ENCODE measurements at places on chromosomes 3 and 15.

GRCh38 chr15:90178468-90179435, 22.4 kb upstream of the SEMA4B start:
- DNase-seq, result no peak

GRCh38 chr15:44804298-44805046, 68.1 kb downstream of the TRIM69 start:
- DNase-seq, result no peak

DNA sequence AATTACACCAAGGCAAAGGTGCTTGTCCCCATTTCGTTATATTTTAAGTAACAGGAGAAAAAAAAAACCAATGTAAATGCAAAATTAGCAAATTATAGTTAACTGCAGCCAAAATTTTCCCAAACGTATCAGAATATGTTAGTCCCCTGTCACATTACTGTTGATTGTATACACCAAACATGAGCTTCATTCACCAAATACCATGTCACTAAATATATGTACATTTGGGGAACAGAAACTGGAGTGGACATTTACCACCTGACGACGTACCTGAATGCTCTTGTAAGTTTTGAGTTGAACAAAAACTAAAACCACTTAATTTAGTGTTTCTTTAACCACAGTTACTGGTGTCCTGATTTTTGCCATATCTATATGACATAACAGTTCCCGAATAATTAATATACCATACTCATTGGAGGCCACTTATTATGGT, 3.3 kb upstream of the FOXP1 start:
- no peak for DNase-seq

DNA sequence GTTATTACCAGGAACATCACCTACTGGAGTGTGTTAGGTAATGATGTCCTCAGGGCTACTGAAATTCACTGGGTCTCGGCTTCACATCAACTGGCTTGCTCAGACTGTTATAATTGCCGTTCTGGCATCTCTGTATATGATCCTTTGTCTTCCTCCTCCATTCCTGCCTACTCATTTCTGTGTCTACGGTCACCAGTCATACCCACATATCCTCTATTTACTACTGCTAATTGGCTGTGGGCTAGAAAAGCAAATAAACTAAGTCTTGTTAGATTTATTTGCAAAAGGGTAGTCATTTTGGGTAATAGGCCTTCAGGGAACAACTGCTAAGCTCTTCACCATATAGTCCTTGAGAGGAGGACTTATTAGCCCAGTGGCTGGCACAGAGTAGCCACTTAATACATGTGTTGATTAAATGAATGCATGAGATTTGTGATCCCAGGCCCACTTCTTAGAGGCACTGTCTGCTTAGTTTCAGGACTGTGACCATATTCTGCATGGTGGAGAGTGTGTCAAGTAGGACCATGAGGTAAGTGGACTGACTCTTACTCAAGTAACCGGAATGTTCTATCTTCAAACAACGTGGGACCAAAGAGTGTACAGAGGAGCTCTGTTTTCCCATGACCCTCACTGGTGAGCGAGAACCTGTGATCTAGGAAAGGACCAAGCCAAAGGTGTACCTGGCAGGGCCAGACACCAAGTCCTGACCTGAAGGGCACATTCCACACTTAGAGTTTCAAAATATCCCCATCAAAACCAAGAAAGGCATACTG, 13.2 kb downstream of the ZDHHC3 start:
- no peak for DNase-seq

- peak; percentile 34 for DNase-seq
These were observed 1.1 kb upstream of the IGF1R start for GRCh38 chr15:98647026-98647773.

DNA sequence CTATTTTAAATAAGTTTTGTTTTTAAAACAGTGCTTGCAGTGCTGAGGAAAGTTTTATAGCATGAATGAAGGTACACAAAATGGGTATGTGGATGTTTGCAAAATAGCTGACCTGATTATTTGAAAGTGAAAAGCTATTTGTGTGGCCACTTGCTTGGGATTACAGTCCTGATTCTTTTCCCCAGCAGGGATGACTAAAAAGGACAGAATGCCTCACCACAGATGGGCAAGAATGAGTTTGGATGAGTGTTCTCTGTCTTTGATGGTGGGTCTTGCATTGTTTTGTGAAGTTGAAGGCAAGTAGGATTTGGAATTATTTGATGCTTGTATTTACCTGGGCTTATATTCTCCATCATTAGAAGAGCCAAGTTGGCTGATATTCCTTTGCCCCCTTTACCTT, 48.8 kb upstream of the MEIS2 start:
- DNase-seq, result no peak

DNA sequence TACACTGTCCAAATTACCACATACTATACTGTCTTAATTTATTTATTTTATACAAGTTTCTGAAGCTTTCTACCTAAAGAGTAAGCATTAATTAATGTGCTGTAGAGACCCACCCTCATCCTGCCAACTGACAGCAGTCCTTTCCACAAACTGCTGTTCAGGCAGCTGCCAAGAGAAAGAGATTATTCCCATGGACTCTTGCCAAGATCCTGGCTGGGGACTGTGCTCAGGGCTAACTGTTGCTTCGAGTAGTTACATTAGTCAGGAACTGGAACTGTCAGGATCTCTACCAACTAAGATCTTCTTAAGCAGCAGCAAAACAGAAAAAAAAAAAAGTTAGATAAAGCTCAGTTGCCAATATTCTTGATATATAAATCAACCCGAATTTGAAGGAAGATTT, 398.8 kb downstream of the MECOM start:
- no peak for DNase-seq

DNA sequence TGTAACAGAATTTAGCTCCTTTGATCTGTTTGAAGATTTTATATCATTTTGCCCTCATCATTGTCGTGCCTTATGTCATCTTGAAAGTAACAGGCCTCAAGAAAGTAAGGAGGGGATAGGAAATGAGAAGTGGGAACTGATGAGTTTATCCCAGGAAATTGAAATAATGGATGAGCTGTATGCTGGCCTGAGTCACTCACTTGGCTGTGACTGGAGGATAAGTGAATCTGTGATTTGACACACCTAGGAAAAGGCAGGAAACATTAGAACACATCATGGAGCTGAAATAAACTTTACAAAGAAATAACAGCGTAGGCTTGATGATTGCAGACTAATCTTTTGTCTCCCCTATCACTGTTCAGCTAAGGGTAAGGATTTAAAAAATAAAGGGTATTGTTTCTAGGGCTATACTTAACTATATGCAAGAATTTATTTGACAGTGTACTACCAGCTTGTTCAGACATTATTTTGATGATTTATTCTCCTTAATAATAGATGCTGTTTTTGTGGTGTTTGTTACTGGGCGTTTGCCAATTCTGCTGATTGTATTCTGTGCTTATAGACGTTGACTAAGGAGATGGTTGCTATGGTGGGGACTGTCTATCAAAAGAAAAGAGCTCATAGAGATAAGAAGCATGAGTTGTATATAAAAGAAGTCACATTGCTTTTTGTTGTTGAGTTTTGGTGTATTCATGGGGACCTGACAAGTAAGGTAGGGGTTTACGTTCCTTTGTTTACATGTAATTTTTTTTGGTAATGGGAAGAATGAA, 105.6 kb upstream of the ROPN1 start:
- no peak for DNase-seq

DNA sequence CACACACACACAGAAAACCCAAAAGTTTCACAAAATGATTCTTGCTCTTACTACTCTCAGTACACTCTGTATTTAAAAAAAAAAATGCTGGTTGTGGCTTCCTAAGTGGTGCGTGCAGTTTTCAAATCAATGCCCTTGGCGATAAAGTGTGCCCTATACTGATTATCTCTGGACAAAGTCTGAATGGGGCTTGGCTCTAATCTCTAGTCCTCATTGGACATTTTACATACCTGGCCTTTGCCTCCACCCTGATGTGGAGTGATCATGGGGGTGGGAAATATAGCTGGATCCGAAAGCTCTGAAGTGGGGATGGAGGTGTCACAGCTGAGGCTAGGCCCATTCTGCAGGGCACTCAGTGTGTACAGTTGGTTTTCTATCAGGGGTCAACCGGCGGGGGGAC, 14.1 kb downstream of the B3GNT5 start:
- DNase-seq, result no peak

DNA sequence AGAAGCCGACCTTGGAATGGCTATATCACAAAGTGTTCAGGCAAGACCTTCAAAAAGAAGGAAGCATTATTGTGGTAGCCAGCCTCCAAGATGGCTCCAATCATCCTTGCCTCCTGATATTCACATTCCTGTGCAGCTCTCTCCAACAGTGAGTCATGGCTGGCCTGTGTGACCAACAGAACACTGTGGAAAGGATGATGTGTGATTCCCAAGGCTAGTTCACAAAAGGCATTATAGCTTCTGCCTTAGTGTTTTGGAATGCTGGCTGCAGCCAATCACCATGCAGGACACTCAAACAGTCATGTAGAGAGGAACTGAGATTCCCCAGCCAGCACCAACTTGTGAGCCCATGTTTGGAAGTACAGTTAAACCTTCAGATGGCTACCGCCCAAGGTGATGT, 102.6 kb downstream of the EFL1 start:
- DNase-seq, result no peak

DNA sequence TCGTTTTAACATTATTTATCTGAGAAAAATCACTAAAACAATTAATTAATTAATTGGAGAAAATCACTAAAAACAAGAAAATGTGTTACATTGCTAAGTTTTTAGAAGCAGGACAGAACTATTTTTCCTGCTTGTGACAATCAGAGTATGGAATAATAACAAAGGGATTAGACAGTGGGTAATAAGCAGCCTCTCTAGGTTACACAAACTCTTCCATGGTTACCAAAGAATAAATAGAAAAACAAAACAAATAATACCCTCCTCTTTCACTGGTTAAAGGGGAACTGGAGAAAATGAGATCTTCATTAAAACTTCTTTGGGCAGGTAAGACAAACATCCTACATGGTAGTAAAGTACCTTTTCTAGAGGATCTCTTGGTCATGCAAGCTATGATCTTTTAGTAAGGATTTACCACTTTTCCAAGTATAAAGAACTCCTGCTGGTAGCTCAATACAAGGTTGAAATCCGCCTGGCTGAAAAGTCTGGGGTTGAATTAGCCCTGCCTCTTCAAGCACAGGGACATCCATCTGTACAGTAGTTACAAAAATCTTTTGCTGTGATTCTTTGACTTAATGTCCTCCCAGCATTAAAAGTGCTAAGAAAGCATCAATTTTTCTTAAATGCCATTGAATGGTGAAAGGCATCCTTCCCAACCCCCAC, 2.5 kb upstream of the PLCH1 start:
- no peak for DNase-seq

- DNase-seq, result no peak
These were observed 9.1 kb upstream of the USP3 start for GRCh38 chr15:63495343-63495742.

- DNase-seq, result no peak
These were observed 232.6 kb upstream of the LRTM1 start for GRCh38 chr3:55160241-55160983.

- no peak for DNase-seq
These were observed 14.8 kb downstream of the LOXL1 start for GRCh38 chr15:73941044-73941443.

GRCh38 chr15:77921664-77922063, 155.8 kb downstream of the TBC1D2B start:
- DNase-seq, result no peak

DNA sequence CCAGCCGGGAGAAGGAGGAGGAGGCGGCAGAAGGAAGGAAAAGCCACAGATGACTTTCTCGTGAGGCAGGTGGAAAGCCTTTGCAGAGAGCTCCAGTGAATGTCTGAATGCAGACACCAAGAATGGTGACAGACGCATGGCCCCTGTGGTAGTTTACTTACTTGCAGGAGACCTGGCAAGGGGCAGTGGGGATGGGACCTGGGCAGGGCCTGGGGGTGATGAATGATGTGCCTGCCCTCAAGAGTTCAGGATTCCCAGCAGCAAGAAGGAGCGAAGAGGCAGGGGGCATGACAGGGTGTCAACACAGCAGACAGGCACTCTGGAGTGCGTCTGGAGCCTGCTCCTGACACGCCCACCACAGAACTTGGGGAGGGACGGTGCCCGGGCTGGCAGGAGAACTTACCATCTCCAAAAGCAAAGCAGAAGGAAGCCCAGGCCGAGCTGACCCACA, 260.5 kb upstream of the LYSMD4 start:
- DNase-seq, result no peak

- DNase-seq, result no peak
These were observed 26.2 kb downstream of the ZBED2 start for GRCh38 chr3:111568911-111569310.

- no peak for DNase-seq
These were observed 47.5 kb downstream of the RAB11A start for GRCh38 chr15:65916664-65917406.

DNA sequence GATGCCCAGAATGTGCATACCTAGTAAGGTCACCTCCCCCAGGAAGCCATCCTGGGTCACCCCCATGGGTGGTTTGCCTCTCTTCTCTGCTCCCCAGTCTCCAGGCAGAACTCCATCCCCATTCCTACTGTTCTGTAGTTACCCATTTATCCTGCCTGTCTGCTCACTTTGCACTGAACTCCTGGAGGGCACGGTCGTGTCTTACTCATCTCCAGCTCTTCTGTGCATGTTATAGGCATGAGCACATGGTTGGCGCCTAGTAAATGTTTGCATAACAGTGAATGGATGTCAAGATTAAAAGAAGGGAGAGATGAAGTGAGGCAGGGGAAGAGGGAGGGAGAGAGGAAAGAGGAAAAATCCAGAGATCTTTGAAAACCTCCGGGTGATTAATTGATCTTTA, 208.4 kb upstream of the TRIM42 start:
- no peak for DNase-seq

DNA sequence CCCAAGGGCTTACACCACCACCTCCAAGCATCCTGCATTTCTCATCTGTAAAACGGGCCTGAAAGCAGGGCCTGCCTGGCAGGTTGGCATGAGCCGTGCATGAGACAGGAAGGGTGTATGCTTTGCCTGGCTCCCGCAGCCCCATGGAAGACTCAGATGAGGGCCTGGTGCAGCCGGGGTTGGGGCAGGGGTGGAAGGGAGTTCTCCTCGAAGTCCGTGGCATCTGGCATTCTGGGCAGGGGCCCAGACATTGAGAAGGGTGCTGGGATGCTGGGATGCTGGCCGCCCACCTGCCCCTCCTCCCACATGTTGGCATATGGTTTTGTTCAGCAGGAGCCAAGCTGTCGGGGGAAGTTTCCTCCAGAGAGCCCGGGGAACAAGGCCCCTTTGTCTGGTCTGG, 13.0 kb upstream of the FBLN2 start:
- no peak for DNase-seq

GRCh38 chr15:29765898-29766527, 56.3 kb downstream of the TJP1 start:
- DNase-seq, result no peak

- no peak for DNase-seq
These were observed 161.0 kb upstream of the ADAMTS9 start for GRCh38 chr3:64848822-64849221.

GRCh38 chr15:45645026-45645980, 10.5 kb downstream of the SQOR start:
- DNase-seq, result no peak

GRCh38 chr3:66469220-66469640, 31.6 kb downstream of the LRIG1 start:
- no peak for DNase-seq

- DNase-seq, result no peak
These were observed 66.2 kb upstream of the CGNL1 start for GRCh38 chr15:57309856-57310760.

- DNase-seq, result no peak
These were observed 9.8 kb upstream of the SLC9C1 start for GRCh38 chr3:112303764-112304325.
